Tibial nerve (tissue), 4 donors: ENCODE measurements at places on chromosomes 3 and 15. TPM values are rescaled to one million over a fixed set of nuclear protein-coding genes. Genes with fewer than 3 reads are reported as not detected.

GRCh38 chr15:61651267-61651666, 409.0 kb downstream of the VPS13C start:
- no peak for DNase-seq

- DNase-seq, result no peak
Observed at GRCh38 chr15:40443255-40443654, 2.5 kb downstream of the BAHD1 start.

- DNase-seq, result no peak
Observed at GRCh38 chr3:47841786-47842349, 38.9 kb downstream of the DHX30 start.

The KLHL24 gene
- 97.7 TPM for total RNA-seq
